ENCODE measurements at places on chromosomes 16 and 17.

DNA sequence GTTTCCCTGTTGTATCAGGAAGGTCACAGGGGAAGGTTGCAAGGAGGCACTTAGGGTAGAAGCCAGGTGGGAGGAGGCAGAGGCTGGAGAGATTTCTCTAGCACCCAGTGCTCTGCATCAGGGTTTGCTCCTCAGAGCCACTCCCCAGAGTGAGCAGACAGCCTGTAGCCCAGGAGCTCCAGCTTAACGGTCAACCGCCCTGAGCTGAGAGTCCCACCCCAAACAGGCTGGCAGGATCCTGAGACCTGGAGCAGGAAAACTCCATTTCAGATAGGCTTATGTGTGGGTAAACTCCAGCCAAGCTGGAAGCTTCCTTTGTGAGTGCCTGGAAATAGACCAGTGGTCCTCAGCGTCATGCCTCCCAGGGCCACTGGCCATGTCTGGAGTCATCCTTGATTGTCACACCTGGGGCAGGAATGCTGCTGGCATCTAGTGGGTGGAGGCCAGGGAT, 37.9 kb downstream of the MPRIP start:
- no peak for DNase-seq

GRCh38 chr17:28416703-28417311, 10.8 kb upstream of the SLC46A1 start:
- DNase-seq, result no peak

- DNase-seq, result no peak
These were observed 127.5 kb downstream of the MRTFB start for GRCh38 chr16:14198572-14198971.

DNA sequence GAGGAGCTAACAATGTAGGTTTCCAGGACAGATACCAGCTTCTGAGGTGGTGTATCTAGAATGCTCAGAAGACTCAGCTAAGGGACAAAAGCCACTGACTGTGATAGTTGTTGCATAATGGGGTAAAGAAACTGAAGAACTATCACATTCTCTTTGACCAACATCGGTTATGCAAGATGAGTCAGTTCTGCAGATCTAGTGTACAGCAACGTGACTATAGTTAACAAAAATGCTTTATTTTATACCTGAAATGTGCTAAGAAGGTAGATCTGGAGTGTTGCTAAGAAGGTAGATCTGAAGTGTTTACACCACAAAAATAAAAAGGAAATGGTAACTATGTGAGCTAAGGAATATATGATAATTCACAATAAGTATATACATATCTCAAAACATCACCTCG, 2.5 kb downstream of the KRTAP9-6 start:
- DNase-seq, result no peak

- DNase-seq, result no peak
These were observed 227.9 kb downstream of the MAF start for GRCh38 chr16:79372503-79373184.

GRCh38 chr16:66619534-66620428, 15.3 kb downstream of the CMTM3 start:
- DNase-seq, result no peak

- DNase-seq, result no peak
These were observed 15.5 kb downstream of the BANP start for GRCh38 chr16:87966685-87967185.

GRCh38 chr16:15572329-15573001, 70.5 kb downstream of the MARF1 start:
- DNase-seq, result no peak

GRCh38 chr17:28597606-28598383, 1.0 kb downstream of the SPAG5 start:
- no peak for DNase-seq

- no peak for DNase-seq
These were observed 174.0 kb downstream of the VPS53 start for GRCh38 chr17:540631-541030.

DNA sequence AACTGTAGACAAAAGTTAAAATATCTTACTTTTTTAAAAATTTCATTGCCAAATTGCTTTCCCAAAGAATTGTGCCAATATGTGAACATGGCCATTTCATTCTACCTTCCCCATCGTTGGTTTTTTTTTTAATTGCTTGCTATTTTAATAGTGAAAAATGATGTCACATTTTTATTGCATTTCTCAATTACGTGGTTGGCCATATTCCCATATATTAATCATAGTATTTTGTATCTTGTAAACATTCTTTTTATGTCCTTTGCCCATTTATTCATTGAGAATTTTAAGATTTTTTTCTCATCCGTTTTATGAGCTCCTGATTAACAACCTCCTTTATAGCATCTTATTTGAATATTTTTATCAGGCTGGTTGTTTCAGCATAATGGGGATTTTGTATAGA, 7.2 kb downstream of the OMG start:
- DNase-seq, result no peak

DNA sequence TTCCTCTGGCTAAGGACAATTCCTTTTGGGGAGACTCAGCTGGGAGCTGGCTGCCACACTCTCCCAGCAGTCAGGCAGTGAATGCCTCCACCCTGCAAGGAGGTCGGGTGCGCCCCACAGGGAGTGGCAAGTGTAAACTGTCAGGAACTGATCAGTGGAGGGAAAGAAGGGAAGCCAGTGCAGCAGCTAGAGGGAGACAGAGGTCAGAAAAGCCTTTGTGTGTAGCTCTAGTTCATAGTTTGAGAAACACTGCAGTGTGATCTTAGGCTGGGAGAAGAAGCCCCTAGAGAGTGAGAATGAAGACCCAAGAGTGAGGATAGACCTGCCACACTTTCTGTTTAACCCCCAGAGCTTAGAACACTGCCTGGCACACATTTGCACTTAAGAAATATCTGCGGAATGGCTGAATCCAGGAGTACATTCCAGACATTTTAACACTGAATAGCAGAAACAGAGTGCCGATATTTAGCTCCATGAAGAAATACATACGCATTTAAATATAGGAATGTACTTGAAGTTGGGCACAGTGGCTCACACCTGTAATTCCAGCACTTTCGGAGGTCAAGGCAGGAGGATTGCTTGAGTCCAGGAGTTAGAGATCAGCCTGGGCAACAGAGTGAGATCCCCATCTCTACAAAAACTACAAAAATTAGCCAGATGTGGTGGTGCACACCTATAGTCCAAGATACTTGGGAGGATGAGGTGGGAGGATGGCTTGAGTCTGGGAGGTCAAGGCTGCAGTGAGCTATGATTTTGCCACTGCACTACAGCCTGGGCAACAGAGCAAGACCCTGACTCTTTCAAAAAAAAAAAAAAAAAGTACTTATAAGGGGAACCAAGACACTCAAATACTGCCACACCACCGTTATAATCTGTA, 11.1 kb upstream of the SLC5A11 start:
- DNase-seq, result no peak

DNA sequence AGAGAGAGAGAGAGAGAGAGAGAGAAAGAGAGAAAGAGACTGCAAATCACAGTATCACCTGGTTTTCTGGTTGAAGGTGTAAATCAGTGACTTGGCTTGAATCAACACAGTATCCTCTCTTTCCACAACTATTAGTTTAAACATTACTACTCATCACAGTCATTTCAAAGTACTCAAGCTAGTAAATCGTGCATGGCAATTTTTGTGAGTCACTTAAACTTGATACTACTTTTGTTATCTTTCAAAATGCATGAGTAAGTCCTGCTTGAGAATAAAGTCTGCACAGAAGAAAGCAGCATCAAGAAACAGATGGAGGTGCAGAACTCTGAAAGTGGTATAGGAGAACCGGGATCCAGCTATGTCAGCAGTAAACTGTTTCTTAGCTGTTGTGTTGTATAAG, 535.4 kb downstream of the CDH8 start:
- no peak for DNase-seq

DNA sequence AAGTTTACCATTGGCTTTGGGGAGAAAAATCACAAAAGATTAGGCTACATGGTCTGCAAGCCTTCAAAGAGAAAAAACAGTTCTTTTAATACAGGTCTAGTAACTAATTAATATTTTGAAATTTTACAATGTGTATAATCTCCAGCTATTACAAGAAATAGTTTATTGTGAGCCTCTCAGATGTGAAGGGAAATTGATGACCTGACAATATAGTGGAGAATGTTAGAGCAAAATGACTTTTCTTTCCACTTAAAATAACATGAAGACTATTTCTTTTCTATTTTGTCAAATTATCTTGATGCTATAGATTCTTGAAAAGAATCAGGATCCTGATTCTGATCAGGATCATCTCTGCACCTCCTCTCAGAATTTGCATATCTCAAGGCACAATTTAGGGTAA, 362.3 kb downstream of the PMP22 start:
- no peak for DNase-seq

GRCh38 chr16:86961171-86961601, 356.0 kb downstream of the C16orf95 start:
- DNase-seq, result no peak

GRCh38 chr17:10048629-10049350, 143.7 kb upstream of the RCVRN start:
- DNase-seq, result no peak

DNA sequence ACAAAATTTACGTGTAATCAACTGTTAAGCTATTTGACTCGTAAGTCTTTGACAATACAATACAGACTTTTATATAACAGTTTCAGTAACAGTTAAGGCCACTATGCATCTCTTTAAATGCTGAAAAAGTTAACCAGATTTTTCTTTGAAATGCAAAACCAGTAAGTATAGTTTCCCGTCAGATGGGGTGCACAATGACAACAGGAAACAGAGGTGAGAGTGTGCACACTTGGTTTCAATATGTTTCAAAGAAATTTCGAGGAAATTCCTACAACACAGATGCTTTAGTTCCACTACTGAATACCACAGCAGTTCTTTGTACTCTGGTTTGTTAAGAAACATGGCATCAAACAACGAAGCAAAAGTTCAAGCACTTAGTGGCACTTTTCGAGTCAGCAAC, 48.4 kb downstream of the RNF157 start:
- DNase-seq, result no peak

GRCh38 chr17:55452139-55452790, 30.6 kb upstream of the MMD start:
- no peak for DNase-seq

GRCh38 chr16:54265575-54266107, 20.9 kb downstream of the IRX3 start:
- no peak for DNase-seq

DNA sequence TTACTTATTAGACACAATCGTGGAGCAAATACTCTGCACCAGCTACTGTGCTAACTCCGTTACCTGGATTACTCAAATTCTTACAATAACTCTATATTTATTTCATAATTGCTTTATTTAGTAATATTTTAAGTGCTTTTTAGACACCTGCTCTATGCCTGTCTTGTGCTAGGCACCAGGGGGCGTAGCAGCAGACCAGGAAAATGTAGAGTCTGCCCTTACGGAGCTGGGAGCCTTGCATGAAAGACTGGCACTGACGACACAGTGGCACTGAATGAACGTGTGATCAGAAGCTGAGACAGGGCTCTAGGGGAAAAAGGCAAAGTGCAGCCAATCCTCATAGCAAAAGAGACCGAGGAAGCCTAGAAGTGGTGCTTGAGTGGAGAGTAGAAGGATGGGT, 486.5 kb downstream of the CDH13 start:
- DNase-seq, result no peak

GRCh38 chr17:42421136-42421506, 1.9 kb downstream of the CAVIN1 start:
- no peak for DNase-seq

DNA sequence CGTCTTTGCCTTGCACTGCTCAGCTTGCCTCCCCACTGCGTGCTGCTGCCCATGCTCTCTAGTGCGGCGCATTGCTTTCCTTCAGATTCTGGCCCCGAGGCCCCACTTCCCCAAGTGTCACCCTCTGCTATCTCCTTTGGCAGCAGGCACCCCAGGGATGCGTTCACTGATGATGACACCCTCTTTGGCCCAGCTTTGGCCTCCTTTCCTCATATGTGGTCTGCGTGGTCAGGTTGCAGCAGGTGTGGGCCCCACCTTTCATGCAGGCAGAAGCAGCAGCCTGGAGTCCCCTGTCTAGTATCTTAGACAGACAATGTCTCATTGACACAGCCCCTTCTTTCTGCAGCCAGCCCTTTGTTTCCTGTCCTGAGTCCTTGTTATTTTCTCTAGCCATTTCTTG, 4.8 kb upstream of the CCL3 start:
- no peak for DNase-seq

DNA sequence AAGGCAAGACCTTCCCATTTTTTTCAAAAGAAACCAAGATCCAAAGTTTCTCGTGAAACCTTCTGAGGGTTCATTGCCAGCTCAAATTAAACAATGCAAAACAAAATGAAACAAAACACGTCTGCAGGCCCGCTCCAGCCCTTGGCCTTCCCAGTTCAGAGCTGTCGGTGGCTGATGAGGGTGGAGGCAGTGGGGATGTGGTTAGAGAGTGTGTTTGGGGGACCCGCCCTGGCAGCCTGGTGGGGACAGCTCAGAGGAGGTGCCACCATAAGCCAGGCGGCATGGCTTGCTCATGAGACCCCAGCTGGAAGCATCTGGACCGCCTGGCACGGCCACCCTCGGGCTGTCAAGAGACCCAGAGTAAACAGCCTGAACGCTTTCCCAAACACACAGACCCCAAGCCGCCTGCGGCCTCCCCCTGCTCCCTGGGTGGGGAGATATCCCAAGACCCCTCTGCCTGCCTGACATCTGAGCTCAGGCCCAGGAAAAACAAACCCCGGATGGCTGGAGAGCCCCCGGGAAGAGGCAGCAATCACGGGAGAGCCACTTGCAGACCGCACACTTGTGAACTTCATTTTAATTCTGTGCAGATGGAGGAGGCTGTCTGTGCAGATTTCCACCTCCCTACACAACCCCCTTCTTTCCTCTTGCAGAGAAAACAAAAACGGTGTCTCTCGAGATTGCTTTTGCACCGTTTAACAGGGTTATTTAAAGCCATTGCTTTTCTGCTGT, 35.4 kb upstream of the LITAF start:
- no peak for DNase-seq

- DNase-seq, result no peak
These were observed 14.6 kb downstream of the RGS11 start for GRCh38 chr16:261031-261691.

- DNase-seq, result no peak
These were observed 30.9 kb upstream of the CLEC18B start for GRCh38 chr16:74451951-74452758.

- no peak for DNase-seq
These were observed 16.2 kb upstream of the ALKBH5 start for GRCh38 chr17:18167421-18167820.

DNA sequence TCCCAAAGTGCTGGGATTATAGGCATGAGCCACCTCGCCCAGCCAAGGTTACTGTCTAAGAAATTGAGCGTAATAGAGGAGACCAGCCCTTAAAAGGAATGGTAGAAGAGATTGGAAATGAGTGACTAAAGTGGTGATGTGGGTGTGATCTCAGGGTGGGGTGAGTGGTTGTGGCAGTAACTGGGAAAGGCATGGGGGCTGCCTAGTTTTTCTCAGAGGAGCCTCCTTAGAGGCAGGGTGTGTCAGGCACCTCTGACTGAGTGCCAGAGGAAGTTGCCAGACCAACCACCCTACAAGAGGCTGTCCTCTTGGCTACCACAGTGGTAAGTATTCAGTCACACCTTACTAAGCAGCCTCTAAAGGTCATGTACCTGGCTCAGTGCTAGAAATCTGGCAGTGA, 8.9 kb downstream of the DUS2 start:
- no peak for DNase-seq

DNA sequence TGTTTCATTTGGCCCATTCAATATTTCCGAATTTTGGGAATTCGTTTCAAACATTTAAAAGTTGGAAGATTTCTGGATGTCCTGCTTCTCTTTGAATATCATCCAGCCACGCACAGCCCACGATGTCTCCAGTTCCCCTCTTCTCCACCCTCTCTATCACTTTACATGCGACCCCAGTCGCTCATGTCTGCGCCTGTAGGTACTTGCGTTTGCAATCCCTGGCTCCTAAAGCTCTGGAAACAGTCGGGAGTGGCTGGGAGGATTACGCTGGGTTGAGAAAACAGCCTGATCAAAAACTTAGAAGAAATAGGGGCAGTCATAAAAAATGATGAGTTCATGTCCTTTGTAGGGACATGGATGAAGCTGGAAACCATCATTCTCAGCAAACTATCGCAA, 1.5 kb upstream of the SBK1 start:
- DNase-seq, result no peak
